ENCODE measurements at places on chromosomes 12 and 14.

DNA sequence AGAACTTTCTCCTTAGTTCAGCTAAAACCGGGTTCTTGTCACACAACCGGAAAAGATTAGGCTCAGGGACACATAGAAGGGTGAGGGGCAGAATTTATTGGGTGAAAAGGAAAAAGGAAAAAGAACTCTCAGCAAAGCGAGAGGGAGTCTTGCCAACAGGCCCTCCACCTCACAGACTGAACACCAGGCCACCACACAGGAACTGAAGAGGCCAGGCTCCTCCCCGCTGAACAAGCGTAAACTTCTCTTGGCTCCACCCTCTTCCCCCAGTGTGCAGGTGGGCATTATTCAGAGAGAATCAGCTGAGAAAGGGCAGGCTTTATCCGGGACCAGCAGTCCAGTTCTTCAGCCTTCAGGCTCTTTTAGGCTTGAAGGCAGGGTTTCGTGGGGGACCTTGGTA, 125.6 kb upstream of the FGD4 start:
- peak; percentile 58 for DNase-seq

- peak; percentile 24 for DNase-seq
Measured at GRCh38 chr12:56839915-56840325, 76.8 kb downstream of the HSD17B6 start.

- DNase-seq, result no peak
Measured at GRCh38 chr14:79588398-79588797, 622.9 kb downstream of the DIO2 start.

DNA sequence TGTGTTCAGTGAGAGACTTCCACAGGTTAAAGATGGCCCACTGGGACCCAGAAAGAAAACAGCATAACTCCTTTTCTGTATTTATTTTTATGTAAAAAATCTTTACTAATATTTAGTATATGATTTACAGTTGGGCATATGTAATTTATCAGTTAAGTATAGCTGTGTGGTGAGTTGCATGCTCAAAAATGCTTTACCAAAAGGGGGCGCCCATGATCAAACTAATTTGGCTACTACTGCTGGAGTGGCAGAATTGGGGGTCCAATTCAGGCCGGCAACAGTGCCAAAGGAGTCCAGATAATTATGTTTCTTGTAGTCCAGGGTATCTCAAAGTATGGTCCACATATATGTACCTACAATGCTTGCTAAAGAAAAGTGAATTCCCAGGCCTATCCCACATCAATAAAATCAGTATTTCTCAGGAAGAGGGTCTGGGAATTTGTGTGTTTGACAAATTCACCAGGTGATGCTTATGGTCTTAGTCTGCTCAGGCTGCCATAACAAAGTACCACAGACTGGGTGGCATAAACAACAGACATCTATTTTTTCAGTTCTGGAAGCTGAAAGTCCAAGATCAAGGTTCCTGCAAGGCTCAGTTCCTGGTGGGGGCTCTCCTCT, 152.0 kb downstream of the KTN1 start:
- peak; percentile 13 for DNase-seq

DNA sequence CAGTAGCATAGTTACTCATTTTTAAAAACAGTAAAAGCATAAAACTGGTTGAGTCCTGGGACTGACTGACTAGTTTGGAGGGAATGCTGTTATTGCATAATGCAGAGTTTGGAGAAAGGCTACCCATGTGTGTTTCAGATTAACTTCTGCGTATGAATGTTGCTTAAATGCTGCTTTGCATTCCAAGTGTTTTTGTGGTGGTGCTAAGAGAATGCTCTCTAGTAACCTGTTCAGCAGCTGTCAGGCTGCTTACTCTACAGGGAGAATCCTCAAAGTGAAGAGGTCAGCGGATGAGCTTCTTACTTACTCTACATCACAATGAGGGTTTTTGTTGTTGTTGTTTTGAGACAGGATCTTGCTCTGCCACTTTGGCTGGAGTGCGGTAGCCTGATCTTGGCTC, 4.3 kb downstream of the DLST start:
- DNase-seq, result no peak

DNA sequence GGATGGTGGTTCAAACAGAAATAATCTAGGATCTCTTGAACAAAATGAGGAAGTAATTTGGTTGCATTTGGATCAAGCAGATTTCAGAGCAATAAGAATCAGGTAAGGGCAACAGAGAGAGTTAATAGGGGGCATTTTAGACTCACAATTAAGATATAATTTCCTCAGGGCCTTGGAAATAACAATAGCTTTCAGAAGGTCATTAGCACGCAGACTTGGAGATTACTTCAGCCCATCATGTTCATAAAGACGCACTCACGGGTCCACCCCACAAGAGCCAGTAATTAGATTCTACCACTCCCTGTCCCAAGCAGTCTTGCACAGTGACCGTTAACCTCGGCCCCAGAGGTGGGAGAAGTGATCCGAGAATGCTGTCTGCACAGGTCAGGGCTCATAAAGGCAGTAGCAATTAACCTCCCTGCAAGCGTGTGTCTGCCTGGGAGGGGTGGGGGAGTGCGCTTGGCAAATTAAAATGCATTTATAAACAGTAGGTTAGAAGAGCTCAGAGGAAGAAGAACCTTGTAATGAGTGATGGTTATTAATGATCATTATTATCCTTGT, 125.7 kb upstream of the CCDC196 start:
- no peak for DNase-seq

All from activated naive CD8-positive, alpha-beta T cell treated with anti-CD3 and anti-CD28 coated beads for 36 hours (primary cell).